ENCODE measurements at places on chromosomes 12 and 14.

DNA sequence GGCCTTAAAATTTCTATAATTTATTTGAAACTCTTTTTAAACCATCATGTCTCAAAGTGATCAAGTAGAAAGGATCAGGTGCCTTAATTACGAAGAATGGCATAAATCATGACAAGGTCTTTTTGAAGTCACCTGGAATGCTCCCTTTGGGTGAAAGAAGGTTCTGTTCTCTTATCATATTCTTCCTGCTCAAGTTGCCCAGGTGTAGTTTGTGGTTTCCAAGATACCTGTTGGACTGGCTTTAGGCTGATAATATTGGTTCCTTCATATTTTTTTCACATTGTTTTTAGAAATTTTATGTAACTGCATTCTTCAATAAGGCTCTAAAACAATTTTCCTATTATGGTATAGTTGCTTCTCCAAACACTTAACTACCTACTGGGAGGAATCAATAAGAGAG is 29.2 kb downstream of the RASSF3 start:
- no peak overlapping the region for H3K4me3 ChIP-seq
- peaks cover 17% of the 10 kb centered on the region for H3K36me3 ChIP-seq
- no peaks in the 10 kb centered on the region for H3K27me3 ChIP-seq
- peaks cover 34% of the 10 kb centered on the region for H3K4me1 ChIP-seq
- no peak overlapping the region for H3K27ac ChIP-seq
- no peak for DNase-seq

DNA sequence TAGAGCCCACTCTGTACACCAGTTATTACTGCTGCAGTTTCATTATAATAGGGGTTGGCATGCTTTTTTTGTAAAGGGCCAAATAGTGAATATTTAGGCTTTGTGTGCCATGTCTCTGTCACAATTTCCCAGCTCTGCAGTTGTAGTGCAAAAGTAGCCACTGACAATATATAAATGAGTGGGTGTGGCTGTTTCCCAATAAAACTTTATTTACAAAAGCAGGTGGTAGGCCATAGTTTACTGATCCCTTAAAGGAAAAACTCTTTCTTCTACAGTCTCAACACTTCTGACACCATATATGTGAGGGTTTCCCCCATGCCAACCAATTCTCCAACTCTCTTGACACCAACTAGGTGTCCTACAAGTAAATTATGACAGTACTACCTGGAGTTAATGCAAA is 110.2 kb upstream of the NAP1L1 start:
- no peaks in the 10 kb centered on the region for H3K36me3 ChIP-seq
- H3K27me3 ChIP-seq = peaks cover 10% of the 10 kb centered on the region
- H3K4me3 ChIP-seq = no peak overlapping the region

DNA sequence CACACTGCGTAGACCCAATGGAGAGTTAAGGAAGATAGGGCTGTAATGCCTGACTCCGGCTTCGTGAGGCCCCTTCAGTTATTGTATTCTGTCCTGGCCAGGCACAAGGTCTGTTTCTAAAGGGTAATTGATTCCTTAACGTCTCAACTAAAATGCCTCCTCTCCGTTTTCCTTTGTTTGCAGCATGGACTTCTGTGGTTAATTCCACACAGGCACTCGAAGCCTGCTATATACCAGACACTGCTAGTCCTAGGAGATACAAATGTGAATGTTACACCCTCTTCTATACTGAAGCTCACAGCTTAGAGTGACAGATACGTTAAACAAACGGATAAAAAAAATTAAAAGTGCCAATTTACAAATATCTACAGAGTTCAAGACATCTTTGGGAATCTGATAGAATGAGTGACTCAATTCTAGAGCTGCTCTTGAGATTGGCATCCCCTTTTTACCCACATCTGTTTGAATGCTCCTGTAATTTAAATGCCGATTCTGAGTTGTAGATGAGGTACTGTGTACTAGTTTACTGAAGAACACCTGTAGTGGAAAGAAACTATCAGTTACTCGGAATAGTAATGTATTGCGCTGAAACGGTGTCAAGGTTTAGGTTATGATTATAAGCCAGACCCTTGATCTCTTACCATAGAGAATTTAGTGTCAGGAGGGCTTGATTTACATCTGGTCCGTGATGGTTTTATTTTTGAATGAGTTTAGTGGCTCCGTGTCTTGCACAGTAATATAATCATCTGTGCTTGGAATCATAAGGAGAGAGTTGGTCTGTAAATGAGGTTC is 784 bp downstream of the PSMA6 start:
- no peak for DNase-seq
- H3K27me3 ChIP-seq = no peaks in the 10 kb centered on the region
- peak overlapping the region; percentile 94 for H3K27ac ChIP-seq

DNA sequence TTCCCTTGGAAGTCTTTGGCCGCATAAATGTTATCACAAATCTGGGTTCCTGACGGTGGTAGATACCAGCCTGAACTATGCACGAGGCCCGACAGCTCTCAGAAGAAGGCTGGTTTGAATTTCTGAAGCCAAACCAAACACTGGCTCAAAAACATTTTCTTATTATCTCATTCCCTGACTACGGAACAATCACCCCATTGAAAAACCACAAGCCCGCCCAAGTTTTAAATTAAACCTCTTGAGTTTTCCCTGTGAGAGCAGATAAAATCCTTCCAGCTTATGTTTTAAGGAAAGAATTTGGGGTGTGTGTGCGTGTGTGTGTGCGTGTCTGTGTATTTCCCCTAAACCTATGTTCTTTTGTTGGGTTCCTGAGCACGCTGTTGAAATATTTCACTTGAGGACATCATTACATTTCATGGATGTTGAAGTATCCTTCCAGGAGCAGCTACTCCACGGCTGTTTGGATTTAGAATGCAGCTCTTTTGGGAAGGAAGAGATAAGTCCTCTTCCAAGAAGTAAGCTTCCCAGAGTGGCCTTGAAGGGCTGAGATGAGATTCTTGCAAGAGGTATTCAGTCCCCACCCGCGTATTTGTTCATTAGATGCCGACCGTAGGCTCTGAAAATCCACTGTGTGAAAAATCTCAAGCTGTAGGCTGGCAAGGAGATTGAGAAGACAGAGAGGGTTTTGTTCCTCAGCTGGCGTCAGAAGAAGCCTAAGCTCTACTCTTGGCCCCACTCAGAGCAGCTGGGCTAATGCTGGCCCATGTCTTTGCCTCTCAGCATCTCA is 131.0 kb upstream of the NCOR2 start:
- no peak overlapping the region for H3K4me3 ChIP-seq
- no peak overlapping the region for H3K27ac ChIP-seq
- peaks cover 21% of the 10 kb centered on the region for H3K27me3 ChIP-seq
- peaks cover 9% of the 10 kb centered on the region for H3K4me1 ChIP-seq
- no peaks in the 10 kb centered on the region for H3K36me3 ChIP-seq

GRCh38 chr14:104473244-104473565 is 106.4 kb upstream of the C14orf180 start:
- no peak overlapping the region for H3K27ac ChIP-seq
- no peaks in the 10 kb centered on the region for H3K36me3 ChIP-seq
- DNase-seq = no peak
- no peak overlapping the region for H3K4me3 ChIP-seq
